ENCODE measurements at places on chromosomes 13 and 19. TPM values are rescaled to one million over a fixed set of nuclear protein-coding genes. Genes with fewer than 3 reads are reported as not detected.
A peak's percentile ranks its signal among the peaks of the same experiment; 100 is the strongest.

DNA sequence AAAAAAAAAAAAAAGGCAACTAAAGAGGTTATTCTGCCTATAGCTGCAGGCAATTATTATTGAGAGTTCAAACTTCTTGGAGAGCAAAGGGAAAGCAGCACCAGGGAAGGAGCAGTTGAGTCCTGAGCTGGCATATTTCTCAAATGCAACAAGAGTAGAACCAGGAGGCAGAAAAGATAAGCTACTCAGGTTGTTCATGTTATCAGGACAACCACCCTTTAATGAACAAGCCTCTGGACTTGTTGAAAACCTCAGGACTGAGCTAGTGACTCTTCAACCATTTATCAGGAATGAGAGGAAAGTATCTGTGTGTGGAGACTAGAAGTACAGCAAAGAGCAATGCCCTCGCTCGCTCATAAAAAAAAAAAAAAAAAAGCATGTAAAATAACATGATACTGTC is 183.0 kb downstream of the KCTD12 start:
- peaks cover 2% of the 10 kb centered on the region for H3K4me1 ChIP-seq
- no peak overlapping the region for H3K4me3 ChIP-seq
- no peak overlapping the region for H3K27ac ChIP-seq
- DNase-seq, result no peak
- no peaks in the 10 kb centered on the region for H3K36me3 ChIP-seq

DNA sequence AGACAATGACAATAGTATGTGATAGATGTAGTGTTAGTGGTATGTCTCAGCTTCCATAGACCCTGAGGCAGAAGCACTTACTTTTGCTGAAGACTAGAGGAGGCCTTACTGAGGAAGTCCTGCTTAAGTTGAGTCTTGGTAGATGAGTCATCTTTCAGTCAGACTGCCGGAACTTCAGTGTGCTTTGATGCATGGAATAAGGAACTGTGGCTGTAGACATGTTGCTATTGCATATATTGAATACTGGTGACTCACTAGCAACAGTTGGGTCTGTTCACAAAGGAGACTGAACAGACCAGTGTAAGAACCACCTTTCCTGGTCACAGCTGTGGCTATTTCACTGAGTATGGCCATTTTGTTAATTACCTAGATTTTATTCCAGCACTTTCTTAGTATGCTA is 1000.6 kb downstream of the OLFM4 start:
- H3K4me3 ChIP-seq, result no peak overlapping the region
- DNase-seq, result no peak
- no peaks in the 10 kb centered on the region for H3K36me3 ChIP-seq

DNA sequence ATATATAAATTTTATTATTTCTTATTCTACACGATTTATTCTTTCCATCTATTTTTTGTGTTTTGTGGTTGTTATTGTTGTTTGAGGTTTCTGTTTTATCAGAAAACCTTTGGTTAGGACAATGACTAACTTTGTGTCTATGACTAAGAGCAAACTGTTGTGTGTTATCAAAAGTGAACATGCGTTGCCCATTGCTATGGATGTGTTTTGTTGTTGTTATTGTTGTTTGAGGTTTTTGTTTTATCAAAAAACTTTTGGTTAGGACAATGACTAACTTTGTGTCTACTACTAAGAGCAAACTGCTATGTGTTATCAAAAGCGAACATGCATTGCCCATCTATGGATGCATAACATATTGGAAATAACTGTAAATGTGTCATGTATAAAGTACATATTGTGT is 692.3 kb downstream of the SLITRK1 start:
- H3K4me3 ChIP-seq, result no peak overlapping the region
- DNase-seq, result no peak
- no peaks in the 10 kb centered on the region for H3K27me3 ChIP-seq

- peaks cover 3% of the 10 kb centered on the region for H3K36me3 ChIP-seq
- no peak for DNase-seq
- H3K4me3 ChIP-seq, result no peak overlapping the region
- H3K4me1 ChIP-seq, result no peaks in the 10 kb centered on the region
- no peak overlapping the region for H3K27ac ChIP-seq
- H3K27me3 ChIP-seq, result no peaks in the 10 kb centered on the region
Observed at GRCh38 chr13:112554214-112554850, 33.6 kb downstream of the TUBGCP3 start.

DNA sequence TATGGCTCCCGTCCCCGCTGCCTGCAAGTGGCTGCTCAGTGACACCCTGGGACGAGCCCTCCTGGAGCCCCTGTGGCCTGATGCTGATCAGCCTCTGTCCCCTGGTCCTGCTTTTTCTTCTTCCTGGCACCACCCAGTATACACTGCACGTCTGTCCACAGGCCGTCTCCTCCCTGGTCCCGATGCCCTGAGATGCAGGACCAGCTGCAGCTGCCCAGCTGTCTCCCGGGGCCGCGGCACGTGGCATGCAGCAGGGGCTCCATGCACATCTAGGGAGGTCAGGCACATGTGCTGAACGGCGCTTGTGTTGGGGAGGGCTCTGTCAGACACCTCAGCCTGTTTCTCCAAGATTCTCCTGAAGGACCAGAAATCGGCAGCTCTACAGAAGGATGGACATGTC is 30.2 kb downstream of the ZFR2 start:
- no peak overlapping the region for H3K4me3 ChIP-seq
- H3K36me3 ChIP-seq, result no peaks in the 10 kb centered on the region
- no peaks in the 10 kb centered on the region for H3K4me1 ChIP-seq
- no peak overlapping the region for H3K27ac ChIP-seq
- no peak for DNase-seq
- no peaks in the 10 kb centered on the region for H3K27me3 ChIP-seq

DNA sequence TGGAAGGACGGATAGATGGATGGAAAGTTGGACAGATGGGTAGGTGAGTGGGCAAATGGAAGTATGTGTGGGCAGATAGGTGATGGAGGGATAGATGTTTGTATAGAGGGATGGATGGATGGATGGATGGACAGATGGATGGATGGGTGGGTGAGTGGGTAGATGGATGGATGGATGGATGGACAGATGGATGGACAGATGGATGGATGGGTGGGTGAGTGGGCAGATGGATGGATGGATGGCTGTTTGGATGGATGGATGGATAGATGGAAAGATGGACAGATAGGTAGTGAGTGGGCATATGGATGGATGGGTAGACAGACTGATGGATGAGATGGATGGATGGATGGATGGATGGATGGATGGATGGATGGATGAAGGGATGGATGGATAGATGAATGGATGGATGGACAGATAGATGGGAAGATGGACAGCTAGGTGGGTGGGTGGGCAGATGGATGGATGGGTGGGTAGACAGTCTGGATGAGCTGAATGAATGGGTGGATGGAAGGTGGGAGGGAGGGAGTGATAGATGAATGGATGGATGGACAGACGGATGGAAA is 74.9 kb upstream of the KCTD15 start:
- no peak for DNase-seq
- no peaks in the 10 kb centered on the region for H3K27me3 ChIP-seq
- no peaks in the 10 kb centered on the region for H3K36me3 ChIP-seq
- H3K27ac ChIP-seq, result no peak overlapping the region
- no peaks in the 10 kb centered on the region for H3K4me1 ChIP-seq

DNA sequence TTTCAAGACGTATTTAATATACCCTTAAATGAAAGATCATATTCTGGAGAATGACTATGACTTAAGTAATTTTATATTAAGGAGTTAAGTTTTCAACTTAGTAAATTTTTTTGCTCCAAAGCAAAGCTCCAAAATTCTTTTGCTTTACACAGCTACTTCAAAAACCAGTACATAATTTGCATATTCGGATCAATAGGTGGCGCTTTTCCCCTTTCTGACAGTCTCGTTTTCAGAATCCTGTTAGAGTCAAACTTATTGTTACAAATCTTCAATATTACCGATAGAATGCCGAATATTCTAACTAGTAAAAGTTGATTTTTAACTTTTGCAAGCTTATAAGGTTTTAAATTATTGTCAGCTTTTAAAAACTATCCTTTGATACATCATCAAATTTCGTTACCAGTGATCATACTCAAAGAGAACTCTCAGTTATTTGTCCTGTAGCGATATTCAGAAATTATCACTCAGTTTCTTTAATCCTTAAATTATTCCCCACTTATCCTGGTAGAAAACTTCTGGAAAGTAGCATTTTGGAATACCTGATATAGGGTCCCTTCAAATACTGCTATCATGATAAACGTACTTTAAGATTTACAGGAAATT is 852.7 kb upstream of the KLHL1 start:
- H3K4me3 ChIP-seq, result no peak overlapping the region
- no peak overlapping the region for H3K27ac ChIP-seq
- no peaks in the 10 kb centered on the region for H3K4me1 ChIP-seq
- DNase-seq, result no peak

GRCh38 chr13:49214917-49215376 is 5.2 kb upstream of the MLNR start:
- no peaks in the 10 kb centered on the region for H3K36me3 ChIP-seq
- peak; percentile 69 for DNase-seq
- no peak overlapping the region for H3K27ac ChIP-seq
- no peaks in the 10 kb centered on the region for H3K27me3 ChIP-seq

DNA sequence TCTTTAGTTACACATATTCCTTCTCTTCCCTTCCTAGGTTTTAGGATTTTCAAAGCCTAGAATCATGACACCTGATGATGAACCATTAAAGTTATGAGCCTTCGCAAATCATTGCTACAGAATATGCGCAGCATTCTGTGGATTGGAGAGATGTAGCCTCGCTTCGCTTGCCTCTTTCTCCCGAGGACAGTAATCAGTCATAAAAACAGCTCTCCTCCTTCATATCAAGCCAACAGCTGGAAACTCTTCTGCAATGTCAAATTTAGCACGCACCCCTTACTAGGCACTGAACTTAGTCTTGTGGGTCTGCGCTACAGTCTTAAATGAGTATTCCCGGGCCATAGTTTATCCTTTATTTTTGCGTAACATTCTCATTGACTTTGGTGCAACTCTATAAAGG is 79.6 kb downstream of the DACH1 start:
- H3K4me1 ChIP-seq, result no peaks in the 10 kb centered on the region
- H3K27ac ChIP-seq, result no peak overlapping the region
- H3K4me3 ChIP-seq, result no peak overlapping the region
- DNase-seq, result no peak
- no peaks in the 10 kb centered on the region for H3K36me3 ChIP-seq

DNA sequence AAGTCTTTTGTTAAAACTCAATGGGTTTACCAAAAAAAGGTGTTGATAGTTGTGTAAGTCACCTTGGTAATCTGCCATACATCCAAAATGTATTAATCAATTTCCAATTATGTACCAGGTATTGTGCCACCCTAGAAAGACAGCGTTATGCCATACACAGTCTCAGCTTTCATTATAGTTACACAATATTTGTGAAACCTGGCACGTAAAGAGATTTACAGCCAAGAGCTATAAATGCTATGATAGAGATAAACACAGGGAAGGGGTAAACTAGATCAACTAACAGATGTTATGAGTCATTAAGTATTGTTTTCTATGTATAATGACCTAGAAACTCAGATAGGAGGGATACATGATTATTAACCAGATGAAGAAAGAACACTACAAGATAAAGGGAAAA is 725.6 kb upstream of the SLITRK5 start:
- no peak for DNase-seq
- H3K27me3 ChIP-seq, result no peaks in the 10 kb centered on the region
- H3K4me1 ChIP-seq, result no peaks in the 10 kb centered on the region
- no peak overlapping the region for H3K27ac ChIP-seq
- H3K4me3 ChIP-seq, result no peak overlapping the region

DNA sequence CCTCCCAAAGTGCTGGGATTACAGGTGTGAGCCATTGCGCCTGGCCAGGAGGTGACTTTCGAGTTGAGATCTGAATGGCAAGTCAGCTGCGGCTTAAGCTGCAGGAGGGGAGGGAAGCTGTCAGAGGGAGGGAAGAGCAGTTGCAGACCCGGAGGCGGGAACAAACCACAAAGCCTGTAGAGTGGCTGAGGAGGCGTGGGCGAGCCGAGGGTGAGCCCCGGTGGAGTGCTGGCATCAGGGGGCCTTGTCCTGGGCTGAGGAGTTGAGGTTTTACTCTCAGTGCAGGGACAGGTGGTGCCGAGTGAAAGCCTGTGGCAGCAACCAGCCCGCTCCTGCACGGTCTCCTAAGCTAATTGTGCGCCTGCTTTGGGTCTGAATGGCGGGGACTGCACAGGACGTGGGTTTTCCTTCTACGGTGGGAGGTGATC is 24.2 kb downstream of the PPP1R37 start:
- H3K27me3 ChIP-seq, result no peaks in the 10 kb centered on the region
- no peaks in the 10 kb centered on the region for H3K4me1 ChIP-seq
- no peak overlapping the region for H3K27ac ChIP-seq
- DNase-seq, result no peak
- H3K4me3 ChIP-seq, result no peak overlapping the region

DNA sequence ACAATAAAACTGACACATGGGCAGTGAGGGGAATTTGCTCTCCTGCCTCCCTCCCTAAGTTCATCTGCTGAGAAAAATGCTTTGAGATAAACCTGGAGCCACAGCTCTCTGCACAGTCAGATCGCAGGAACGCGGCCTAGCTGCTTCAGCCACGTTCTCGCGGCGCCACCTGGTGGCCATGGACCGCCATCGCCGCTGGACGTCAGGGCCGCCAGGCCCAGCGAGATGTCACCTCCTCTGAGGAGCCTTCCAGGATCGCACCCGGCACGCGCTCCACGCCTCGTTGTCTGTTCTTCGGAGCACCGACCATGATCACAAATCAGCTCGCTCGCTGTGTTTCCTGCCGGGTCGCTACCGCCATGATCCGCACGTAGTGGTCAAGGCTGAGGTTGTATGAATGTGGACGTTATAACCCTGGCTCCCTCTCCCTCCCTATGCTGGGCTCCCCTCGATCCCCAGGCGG is 20.6 kb upstream of the USP29 start:
- peak; percentile 90 for DNase-seq
- no peaks in the 10 kb centered on the region for H3K4me1 ChIP-seq
- no peak overlapping the region for H3K4me3 ChIP-seq

DNA sequence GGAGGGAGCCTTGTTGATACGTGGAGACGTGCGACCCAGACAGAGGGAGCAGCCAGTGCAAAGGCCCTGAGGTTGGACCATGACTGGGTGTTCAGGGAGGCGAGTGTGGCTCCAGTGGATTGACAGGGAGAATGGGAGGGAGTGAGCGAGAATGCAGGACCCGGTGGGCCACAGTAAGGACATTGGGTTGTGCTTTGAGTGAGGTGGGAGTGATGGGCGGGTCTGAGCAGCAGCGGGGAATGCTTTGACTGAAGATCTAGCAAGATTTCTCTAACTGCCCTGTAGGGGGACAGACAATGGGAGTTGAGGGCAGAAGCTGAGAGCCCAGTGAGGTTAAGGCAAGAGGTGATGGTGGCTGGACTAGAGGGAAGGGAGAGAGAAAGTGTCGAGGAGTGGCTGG is 7.7 kb upstream of the NANOS2 start:
- no peaks in the 10 kb centered on the region for H3K4me1 ChIP-seq
- H3K27me3 ChIP-seq, result no peaks in the 10 kb centered on the region
- H3K4me3 ChIP-seq, result no peak overlapping the region
- no peaks in the 10 kb centered on the region for H3K36me3 ChIP-seq
- DNase-seq, result no peak

- H3K27me3 ChIP-seq, result no peaks in the 10 kb centered on the region
- H3K36me3 ChIP-seq, result no peaks in the 10 kb centered on the region
- H3K27ac ChIP-seq, result no peak overlapping the region
- H3K4me3 ChIP-seq, result no peak overlapping the region
- H3K4me1 ChIP-seq, result no peaks in the 10 kb centered on the region
Observed at GRCh38 chr19:48716562-48717291, 2.8 kb downstream of the MAMSTR start.

Gene SHD
- total RNA-seq, result not detected

Gene FLT1
- total RNA-seq, result 32.8 TPM

Gene SUGP1
- 44.3 TPM for total RNA-seq

Gene PDE4C
- total RNA-seq, result 1.7 TPM

Gene SKA3
- total RNA-seq, result 0.91 TPM

Gene TLE6
- total RNA-seq, result 0.65 TPM

Gene TINCR
- total RNA-seq, result 0.96 TPM

Gene GRIK5
- total RNA-seq, result 24.5 TPM

Measured in aorta (tissue), 5 donors.